ENCODE measurements at places on chromosomes 11 and 22.

DNA sequence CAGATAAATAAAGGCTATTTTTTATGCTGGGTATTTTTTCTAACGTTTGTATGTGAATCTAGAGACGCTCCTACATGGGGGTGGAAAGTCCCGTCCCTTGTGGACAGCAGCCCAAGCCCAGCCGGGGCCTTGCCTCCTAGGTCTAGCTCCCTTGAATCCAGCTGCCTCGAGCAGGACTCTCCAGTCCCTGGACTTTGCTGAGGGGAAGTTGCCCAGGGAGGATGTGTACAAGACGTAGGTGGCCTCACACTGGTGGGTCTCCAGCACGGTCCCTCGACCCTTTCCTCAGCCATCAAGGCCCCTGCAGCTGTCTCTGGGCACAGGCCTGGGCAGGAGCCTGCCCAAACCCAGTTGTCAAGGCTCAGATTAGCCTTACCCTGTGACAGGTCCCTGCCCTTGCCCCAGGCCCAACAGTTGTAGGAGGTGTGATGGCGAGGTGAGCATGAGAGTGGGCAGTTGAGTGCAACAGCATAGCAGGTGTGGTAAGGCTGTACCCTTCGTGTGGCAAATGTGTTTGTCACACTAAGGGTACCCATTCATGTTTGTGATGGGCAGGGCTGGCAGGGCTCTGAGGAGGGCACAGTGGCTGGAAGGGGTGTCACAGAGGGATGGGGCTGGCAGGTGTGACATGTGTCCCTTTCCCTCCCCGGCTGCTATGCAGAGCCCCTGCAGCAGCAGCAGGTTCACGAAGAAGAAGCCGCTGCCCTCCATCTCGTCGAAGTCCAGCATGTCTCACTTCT lies 3.4 kb downstream of the CCDC116 start:
- no peak for DNase-seq

DNA sequence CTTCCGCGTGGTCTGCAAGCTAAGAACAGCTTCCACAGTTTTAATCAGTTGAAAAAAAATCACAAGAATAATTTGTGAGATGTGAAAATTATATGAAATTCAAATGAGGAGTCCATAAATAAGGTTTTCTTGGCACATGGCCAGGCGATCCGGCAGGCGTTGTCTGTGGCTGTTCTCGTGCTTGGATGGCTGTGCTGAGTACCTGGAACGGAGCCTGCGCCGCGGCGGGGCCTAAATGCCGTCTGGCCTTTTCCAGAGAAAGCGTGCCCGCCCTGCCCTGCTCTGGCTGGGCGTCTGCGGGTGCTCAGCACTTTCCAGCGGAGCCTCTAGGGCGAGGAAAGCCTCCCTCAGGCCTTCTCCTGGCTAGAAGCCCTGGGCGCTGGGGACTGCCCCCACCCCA lies 41.8 kb downstream of the OSBPL5 start:
- DNase-seq, result no peak

GRCh38 chr11:132140056-132140455 lies 769.6 kb downstream of the NTM start:
- no peak for DNase-seq

- DNase-seq, result no peak
Measured at GRCh38 chr11:104657083-104657482, 241.2 kb downstream of the CASP12 start.

DNA sequence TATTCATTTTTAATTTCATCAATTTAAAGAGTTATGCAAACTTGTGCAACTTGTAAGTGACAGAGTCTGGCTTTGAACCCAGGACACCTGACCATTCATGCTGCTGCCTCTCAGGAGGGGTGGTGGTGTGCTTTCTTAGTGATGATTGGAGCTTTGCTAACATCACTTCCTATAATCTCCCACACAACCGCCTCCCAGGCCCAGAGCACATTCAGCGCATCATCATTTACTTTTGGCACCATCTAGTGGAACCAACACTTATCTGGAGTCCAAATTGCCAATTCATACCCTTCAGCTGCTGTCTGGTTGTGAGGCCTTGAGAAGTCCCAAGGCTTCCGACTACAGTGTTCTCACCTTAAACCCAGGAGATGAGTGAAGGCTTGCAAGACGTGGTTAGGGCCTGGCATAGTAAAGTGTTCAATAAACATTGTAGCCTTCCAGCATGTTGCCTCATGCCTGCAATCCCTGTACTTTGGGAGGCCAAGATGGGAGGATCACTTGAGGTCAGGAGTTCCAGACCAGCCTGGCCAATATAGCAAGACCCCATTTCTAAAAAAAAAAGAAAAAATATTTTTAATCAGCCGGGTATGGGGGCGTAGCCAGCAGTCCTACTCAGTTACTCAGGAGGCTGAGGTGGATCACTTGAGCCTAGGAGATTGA lies 1.1 kb upstream of the TTLL1 start:
- DNase-seq, result peak; percentile 73

DNA sequence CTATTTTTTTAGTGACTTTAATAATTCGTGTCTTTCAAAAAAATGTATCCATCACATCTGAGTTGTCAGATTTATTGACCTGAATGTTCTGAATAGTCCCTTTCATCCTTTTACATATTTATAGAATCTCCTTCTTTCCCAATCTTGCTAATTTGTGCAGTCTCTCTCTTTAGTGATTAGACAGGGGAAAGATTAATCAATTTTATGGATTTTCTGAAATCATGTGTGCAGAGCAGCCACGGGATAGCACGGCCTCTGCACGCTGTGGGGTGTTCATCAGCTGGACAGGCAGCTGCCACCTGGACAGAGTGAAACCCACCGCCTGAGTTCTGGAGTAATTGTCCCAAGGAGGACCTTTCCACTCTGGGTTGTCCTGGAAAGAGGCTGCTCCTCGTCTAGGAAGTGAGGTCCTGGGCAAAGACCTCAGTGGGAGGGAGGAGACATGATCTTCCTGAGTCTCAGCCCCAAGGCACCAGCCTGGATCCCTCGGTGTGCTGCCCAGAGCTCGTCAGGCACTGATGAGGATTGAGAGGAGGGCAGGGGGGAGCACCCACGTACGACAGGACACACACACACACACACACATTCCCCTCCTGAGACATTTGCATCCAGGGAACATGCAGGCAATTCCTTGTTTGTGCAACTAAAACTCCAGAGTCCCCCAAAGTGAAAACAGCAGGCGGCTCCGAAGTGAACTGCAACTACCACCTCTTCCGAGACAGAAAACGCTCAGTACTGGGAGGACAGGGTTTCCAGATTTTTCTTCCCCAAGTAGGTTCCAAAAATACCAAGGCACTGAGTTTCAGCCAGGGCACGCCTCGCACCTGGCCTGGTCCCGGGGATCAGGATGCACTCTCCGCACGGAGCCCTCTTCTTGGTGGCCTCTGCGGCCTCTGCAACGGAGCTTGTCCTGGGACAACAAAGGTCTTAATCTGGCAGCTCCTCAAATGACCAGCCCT lies 22.5 kb upstream of the KRTAP5-6 start:
- no peak for DNase-seq

DNA sequence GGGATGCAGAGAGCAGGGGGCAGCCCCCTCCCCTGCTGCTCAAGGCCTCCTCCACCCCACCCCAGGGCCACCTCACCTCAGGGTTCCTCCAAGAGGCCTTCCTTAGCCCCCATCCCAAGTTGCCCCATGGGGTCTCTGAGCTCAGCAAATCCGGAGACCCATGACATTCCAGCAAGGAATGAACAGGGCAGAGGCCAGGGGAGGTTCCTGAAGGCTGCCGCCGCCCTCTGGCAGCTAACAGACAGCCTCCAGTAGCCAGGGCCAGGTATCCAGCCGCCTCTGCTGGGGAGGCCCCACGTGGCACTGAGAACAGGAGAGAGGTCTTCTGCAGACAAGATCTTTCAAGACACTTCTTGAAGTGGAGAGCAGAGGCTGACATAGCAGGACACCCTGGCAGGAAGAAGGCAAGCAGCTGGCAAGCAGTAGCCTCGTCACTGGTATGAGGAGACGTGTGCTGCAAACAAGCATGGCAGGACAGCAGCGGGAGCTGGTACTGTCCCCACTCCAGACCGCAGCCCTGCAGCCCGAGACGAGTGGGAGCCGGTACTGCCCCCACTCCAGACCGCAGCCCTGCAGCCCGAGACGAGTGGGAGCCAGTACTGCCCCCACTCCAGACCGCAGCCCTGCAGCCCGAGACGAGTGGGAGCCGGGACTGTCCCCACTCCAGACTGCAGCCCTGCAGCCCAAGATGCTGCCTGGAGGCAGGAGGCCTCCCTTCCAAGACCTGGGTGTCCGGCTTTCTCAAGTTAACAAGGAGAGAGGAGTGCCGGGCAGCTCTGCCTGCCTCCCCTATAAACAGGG lies 190.6 kb downstream of the IGLL1 start:
- DNase-seq, result no peak

DNA sequence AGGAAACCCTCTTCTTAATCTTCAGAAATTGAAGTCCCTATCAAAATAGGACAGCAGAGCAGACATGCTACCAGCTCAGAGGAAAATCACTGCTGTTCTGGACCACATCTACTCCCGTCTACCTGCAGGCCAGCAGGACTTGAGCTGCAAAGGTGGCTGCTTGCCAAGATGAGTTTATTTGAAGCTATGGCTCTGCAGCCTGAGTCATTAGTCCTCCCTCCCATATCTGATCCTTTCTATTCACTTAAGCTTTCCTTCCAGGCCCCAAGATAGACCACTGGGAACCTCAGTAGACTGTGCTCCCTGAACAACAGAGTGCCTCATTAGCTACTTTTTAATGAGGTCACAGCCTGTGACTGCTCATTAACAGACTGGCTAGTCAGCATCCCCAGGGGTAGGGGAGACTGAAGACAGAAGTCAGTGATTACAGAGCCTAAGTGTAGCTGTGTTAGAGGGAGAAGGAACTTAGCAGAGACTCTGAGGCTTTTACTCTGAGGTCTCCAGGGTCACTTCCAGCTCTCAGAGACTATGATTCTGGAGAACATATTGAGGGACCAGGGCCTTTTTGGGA lies 6.8 kb upstream of the OR10A2 start:
- no peak for DNase-seq

GRCh38 chr22:32800994-32801536 lies 440 bp upstream of the TIMP3 start:
- no peak for DNase-seq

- DNase-seq, result no peak
Measured at GRCh38 chr11:33272338-33273107, 15.3 kb downstream of the HIPK3 start.

GRCh38 chr11:120801801-120802689 lies 221.9 kb upstream of the TBCEL start:
- DNase-seq, result no peak

GRCh38 chr11:1884303-1884700 lies 7.4 kb downstream of the PRR33 start:
- no peak for DNase-seq

GRCh38 chr22:34886812-34887211 lies 179.1 kb upstream of the ISX start:
- DNase-seq, result no peak

DNA sequence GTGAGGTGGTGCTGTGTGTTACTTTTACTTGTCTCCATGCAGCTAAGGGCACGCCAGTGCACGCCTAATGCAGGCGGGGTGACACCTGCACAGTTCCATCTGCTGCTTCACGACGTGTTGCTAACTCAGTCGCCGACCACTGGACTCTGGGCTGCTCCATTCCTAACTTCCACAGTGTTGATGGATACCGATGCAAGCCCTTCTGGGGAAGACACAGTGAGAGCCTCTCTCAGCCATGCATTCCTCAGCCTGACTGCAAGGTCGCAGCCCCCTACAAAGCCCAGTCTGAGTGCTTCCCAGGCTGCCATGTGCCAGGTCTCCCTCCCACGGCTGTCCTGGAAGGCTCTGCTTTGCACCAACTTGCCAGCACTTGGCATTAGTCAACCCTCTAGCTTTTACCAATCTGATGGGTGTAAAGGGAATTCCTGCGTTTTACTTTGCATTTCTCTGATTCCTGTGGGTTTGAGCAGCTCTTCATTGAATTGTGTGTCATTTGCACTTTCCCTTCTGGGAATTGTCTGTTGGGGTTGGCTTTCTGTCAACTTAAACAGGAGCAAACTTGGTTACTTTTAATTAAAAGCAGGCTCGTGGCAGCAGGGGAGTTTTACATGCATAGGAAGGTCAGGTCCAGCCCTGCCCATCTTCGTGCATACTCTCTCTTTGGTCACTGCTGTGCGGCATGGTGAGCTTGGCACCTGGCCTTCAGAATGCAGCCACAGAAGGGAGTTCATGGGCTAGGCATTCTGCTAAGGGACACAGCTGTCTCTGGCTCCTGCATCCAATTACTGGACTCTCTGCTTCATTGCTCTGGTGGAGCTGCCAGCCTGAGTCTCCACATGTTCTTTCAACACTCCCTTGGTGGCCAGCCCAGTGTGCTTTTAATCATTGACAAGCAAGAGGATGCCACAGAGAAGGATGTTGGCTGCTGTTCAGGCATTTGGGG lies 34.6 kb upstream of the SHANK2 start:
- DNase-seq, result peak; percentile 90

DNA sequence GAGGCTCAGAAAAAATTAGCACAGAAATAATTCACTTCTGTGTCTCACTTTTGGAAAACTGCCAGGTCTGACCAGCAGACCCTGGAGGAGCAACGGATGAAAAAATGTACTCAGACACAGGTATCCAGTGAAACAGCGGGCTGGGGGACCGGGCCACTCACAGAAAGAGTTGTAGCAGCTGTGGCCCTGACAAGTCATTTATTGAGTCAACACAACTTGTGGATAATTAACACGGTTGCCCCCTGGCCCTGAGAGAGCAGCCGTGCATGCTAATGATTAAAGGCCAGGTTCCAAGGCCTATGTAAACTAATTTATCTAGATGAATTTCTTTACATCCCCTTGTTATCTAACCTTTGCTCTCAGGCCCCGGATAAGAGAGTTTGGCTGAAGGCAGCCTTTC lies 131.3 kb downstream of the AASDHPPT start:
- DNase-seq, result no peak

DNA sequence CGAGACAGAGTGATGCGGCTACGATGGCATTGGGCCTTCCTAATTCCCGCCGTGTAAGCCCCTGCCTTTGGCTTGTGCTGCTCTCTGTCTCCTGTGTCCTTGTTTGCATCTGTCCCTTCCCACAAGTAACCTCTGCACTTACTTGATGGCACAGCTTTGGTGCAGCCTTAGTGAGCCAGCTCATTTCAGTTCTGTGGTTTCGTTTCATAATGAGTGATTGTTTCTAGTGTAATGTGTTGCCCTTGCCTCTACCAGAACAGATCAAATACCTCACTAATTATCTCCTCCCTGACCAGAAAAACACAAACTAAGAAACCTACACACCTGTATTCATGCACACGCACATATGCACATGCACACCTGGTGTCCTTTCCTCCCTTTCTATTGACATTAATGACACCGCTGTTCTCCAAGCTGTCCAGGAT lies 58.8 kb downstream of the GRK3 start:
- DNase-seq, result no peak

- DNase-seq, result no peak
Measured at GRCh38 chr22:36901411-36902142, 11.9 kb upstream of the CSF2RB start.

GRCh38 chr11:33021501-33021900 lies 5.8 kb downstream of the DEPDC7 start:
- no peak for DNase-seq

- DNase-seq, result no peak
Measured at GRCh38 chr11:65919573-65920371, 546 bp downstream of the DRAP1 start.

DNA sequence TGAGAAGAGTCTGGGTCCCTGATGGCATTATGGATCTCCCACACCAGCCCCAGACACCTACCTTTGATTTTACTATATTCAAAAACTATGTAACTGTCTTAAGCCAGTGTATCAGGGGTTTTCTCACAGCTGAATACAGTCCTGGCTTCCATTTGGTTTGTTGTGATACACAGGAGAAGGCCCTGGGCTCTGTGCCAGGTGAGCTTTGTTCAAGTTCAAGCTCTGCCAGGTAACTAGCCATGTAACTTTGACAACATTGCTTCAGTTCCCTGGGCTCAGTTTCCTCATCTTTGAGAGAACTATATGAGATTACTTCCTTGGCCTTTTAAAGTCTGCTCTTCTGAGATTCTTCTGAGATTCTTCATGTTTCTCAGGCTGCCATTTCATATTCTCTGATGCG lies 327.5 kb upstream of the TENM4 start:
- no peak for DNase-seq
